NCI-H510A treated with DMSO at 0.1 percent for 48 hours (cell line): ENCODE measurements at places on chromosomes 5 and 9.

GRCh38 chr9:35646533-35647265 lies 4.0 kb downstream of the SIT1 start:
- DNase-seq = peak; percentile 76

DNA sequence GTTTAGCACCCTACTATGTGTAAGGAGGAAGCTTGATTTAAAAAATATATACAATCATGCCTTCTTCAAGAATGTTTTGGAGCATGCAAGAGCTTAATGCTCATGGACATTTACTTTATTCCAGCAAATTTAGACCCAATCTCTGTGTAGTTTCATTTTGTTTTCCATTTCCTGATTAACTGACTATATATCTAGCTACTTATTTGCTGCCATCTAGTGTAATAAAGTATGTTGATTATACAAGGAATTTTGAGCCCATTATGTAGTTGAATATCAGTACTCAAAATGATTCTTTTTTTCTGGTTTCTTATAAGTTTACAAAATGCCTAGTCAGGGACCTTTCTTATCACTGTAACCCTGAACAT lies 100.0 kb upstream of the CCDC152 start:
- DNase-seq = no peak

GRCh38 chr9:2576631-2577030 lies 45.0 kb upstream of the VLDLR start:
- peak; percentile 21 for DNase-seq

GRCh38 chr5:64944868-64945267 lies 176.1 kb downstream of the CWC27 start:
- no peak for DNase-seq

GRCh38 chr5:33688066-33688465 lies 203.7 kb downstream of the ADAMTS12 start:
- no peak for DNase-seq
